Left renal pelvis (tissue), 4 donors: ENCODE measurements at places on chromosomes 5 and 9. TPM values are rescaled to one million over a fixed set of nuclear protein-coding genes. Genes with fewer than 3 reads are reported as not detected.

The KIF24 gene
- polyA plus RNA-seq, result 6.0 TPM

The WNT8A gene
- 0.29 TPM for polyA plus RNA-seq

- no peak for DNase-seq
Measured at GRCh38 chr5:68161156-68161555, 54.4 kb upstream of the PIK3R1 start.

DNA sequence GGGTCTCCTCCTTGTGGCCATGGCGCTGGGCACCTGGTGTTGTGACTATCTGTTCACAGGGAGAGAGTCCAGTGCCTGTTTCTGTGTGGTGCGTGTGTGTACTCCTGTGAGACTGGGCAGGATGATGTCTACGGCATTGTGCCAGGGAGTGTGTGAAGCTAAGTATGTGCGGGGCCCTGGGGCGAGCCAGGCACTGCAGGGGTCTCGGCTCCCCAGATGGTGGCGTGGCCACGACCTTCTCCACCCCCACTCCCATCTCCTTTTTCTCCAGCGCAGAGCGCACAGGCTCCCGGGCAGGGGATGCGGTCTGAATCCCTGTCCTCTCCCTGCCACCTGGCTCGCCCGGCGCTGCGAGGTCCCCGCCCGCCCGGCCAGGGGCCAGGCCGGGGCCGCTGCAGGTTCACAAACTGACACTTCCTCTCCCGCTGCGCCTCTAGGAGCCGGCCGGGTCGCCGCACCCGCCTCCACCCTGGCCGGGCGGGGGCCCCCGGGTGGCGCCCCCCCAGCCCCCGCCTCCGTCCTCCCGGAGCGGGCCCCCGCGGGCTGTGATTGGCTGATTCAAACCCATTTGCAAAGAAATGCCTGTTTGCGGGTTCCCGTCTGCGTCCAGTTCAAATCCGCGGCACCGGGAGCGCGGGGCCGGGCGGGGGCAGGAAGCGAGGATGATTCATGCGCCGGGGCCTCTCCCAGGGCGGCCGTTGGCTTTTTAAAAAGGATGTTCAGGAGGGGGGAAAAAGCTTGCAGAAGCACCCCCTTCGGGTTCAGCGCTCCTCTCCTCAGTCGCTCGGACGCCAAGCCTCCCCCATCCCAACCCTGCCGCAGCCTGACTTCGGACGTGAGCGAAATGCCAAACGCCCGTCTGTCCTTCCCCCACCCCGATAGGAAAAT is 790 bp downstream of the PHF19 start:
- DNase-seq, result no peak

The KCNT1 gene
- 0.07 TPM for polyA plus RNA-seq

DNA sequence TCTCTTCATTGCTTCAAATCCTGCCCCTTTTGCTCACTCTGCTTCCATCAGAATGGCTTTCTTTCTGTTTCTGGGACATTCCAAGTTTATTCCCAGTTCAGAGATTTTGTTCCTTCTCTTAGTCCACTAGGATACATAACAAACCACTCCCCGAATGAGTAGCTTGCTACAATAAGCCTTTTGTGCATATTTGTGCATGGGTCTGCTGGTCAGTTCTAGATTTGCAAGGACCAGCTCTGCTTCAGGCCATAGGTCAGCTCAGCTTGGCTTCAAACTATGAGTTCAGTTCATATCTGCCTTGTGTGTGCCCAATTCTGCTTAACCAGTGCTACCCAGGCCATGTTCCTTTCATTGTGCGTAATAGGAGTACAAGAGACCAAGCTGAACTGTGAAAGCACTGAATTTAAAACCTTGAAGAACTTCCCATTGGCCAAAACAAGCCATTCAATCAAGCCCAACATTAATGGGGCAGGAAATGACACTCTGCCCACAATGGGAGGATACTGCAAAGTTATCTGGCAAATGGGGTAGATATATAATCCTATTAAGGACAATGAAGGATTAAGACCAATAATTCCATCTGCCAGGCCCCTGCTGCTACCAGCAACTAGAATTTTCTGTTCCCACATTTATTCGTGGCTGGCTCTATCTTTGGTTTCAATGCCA is 328.8 kb downstream of the PRELID2 start:
- DNase-seq, result no peak

DNA sequence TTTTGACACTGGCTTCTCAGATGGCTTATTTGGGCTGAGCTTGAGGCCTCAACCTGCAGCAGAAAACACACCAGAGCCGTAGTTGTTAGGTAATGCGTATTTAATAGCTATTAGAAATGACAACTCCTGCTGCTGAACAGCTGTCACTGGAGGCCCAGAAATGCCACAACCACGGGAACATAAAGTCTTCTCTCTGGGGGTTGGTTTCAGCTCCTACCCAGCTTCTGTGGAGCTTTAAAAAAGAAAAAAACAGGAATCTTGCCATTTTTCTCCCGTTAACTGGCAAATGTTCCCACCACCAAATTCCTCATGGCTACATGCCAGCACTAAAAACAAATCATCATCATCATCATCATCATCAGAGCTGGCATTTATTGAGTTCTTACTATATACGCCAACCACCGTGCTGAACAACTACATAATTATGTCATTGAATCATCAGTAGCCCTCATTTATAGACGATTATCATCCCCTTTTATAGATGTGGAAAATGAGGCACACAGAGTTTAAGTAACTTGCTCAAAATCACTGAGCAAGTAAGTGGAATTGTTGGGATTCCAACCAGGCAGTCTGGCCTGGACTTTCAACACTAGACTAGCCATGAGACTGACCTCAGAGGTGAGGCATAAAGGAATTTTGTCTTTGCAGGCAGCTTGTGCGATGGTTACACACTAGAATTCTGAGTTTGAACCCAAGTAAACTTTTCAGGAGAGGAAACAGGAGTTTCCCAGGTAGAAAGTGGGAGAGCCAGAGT is 185.3 kb upstream of the WWC1 start:
- no peak for DNase-seq

DNA sequence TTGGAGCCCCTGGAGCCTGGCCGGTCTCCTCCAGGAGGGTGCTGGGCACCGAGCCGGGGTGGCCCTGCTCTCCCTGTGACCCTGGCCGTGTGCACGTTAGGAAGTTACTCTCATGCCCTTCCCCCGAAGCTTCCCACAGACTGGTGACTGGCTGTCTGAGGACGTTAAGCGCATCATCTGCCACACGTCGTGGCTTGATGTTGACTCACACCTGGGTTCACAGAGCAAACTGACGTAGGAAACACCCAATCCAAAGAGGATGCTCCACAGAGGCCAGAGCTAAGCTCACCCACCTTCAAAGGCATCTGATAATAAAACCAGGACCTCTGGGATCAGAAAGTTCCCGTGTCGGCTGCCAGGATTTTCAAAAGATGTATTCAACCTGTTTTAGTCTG is 152.9 kb upstream of the PHYKPL start:
- no peak for DNase-seq

- no peak for DNase-seq
Measured at GRCh38 chr5:120137582-120137981, 326.5 kb upstream of the PRR16 start.

GRCh38 chr9:1198085-1198484 is 147.9 kb downstream of the DMRT2 start:
- DNase-seq, result no peak

DNA sequence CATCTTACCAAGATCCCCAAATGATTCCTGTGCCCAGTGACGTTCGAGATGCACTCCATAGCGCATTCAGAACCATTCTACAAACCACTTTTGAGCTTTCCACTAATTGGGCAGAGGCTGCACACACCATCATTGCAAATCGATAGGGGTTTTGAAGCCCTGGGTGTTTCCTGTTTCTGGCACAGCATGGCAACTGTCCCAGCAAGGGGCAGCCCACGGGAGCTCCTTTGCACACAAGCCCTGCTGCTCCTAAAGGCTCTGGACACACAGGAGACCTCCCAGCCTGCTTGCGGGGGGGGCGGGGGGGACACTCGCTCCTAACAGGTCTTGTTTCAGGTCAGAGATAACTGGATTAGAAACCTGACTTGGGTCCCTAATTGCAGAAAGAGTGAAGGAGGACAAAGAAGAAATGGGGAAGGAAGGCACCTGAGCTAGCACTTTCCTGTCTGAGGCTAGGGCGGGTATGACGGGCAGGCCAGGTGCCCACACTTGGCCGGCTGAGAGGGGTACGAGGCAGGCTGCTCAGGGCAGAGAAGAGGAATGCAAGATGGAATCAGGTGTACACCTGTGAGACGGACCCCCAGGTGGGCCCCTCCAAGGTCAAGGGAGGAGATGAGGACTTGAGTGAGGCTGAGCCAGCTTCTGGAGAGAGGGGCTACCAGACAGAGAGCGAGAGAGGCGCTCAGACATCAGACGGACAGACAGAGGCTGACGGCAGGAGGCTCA is 820 bp downstream of the FBP1 start:
- DNase-seq, result no peak

DNA sequence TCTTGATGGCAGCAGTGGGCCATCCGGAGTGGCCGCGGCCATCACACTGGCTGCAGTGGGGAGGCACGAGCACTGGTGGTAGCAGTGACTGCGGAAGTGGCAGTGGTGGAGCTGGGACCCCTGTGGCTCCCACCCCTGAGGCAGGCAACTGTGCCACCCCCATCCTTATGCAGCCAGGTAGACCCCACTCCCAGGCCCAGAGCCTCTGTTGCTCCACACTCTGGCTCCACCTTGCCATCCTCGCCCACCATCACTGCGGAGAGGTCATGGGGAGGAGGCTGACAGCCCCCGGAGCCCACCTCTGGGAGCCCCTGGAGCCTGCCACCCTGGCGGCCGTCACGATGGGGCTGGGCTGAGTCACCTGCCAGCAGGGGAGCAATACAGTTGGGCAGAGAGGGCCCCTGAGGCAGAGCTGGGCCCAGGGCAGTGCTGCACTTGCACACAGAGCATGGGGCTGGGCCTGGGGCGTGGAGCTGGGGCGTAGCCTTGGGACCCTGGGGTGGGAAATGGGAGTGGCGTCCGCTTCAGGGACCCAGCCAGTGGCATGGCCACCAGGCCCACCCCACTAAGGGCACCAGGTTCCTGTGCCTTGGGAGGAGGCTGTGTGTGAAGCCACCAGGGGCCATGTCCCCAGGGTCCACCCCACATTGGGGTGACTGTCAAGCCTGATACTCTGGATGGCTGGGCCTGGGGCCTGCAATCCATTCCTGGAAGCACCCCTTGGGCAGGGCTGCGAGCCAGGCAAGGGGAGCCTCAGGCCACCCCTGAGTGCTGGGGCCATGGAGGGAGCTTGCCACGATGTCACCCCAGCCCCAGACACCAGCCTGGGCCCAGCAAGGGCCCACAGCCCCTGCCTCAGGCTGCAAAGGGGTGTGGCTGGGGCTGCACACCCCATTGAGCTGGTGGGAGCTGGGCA is 7.7 kb downstream of the AMBP start:
- DNase-seq, result no peak

GRCh38 chr9:21968331-21969010 is 25.7 kb downstream of the CDKN2A start:
- DNase-seq, result no peak

DNA sequence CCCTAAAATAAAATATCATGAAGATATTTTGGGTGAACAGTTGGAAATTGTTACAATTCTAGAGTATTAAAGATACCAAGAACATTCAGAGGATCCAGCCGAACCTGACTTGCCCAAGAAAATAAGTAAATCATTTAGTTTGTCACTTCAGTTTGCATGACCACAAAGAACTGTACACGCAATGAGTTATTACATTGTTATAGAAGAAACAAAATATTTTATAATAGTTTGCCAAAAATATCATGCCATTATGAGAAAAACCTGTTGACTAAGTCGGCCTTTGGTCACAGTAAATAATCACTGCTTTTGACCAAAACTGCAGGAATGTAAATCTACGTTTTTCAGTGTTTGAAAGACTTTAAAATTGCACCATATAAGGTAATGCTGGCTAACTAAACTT is 27.9 kb downstream of the TRIO start:
- DNase-seq, result no peak

DNA sequence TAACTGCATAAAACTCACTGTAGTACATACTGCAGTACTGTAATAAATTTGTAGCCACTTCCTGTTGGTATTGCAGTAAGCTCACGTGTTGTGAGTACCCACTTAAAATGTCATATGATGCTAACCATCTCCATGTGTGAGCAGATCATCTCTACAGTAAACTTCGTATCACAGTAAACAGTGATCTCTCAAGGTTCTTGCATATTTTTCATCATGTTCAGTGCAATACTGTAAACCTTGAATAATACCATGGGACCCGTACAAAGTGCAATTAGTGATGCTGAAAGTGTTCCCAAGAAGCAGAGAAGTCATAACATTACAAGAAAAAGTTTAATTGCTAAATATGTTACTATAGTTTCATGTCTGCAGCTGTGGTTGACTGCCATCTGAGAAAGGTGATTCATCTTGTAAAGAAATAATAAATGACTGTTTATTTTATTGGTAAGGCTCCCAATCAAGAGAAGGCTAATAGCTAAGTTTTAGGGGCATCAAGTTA is 253.8 kb upstream of the POU5F2 start:
- DNase-seq, result no peak

The ECM2 gene
- polyA plus RNA-seq, result 16.8 TPM

DNA sequence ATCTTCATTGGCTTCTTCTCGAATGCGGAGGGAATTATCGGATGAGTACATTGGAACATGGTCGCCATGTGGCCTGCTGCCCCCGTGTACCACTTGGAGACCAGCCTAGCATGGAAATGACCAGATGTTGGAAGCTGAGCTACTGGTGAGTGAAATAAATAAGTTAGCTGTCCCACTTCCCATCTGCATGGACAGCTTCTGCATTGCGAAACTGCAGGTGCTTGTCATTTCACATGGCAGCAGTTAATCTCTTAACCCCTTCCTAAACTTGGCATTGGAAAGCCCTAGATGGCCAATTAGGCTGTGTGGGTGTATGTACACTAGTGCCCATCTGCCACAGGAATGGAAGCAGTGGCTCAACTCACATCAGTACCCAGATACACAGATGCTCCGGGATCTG is 246.6 kb upstream of the IL12B start:
- DNase-seq, result no peak

GRCh38 chr5:135287551-135287950 is 111.5 kb downstream of the MACROH2A1 start:
- DNase-seq, result no peak

- no peak for DNase-seq
Measured at GRCh38 chr5:38764937-38765391, 80.8 kb upstream of the OSMR start.

The SURF4 gene
- 184 TPM for polyA plus RNA-seq

- DNase-seq, result no peak
Measured at GRCh38 chr5:95669540-95669939, 13.3 kb downstream of the SPATA9 start.
